Activated CD8-positive, alpha-beta memory T cell treated with anti-CD3 and anti-CD28 coated beads for 1 hour (primary cell): ENCODE measurements at places on chromosomes 3 and 15.

DNA sequence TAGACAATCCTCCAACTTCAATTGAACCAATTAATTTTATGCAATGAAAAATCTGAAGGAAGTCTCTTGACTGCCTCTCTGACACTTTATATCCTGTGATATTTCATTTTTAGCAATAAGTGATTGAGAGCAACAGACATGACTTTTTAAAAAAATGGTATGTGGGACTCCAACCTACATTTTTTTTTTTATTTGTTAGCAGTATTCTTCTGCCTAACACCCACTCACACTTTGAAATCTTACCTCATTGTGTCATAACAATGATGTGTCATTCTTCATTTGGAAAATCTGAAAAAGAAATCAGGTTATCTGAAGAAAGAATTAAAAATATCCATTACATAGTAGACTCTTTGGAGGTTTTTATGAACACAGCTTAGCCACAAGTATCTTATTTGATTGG is 541.3 kb upstream of the KCNMB2 start:
- DNase-seq: no peak

DNA sequence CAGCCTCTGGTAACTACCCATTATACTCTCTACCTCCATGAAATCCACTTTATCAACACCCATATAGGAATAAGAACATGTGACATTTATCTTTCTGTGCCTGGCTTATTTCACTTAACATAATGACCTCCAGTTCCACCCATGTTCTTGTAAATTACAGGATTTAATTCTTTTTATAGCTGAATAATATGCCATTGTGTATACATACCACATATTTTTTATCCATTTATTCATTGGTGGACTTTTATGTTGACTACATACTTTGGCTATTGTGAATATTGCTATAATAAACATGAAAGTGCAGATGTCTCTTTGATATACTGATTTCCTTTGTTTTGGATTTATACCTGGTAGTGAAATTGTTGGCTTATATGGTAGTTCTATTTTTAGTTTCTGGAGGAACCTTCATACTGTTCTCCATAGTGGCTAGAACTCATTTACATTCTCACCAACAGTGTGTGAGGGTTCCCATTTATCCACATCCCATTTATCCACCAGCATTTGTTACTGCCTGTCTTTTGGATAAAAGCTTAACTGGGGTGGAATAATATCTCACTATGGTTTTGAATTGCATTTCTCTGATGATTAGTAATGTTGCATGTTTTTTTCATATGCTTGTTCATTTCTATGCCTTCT is 473.4 kb downstream of the TBL1XR1 start:
- no peak for DNase-seq

GRCh38 chr3:120432150-120432860 is 18.5 kb downstream of the FSTL1 start:
- no peak for DNase-seq

GRCh38 chr3:187264911-187265310 is 26.6 kb downstream of the MASP1 start:
- no peak for DNase-seq

GRCh38 chr15:34987609-34988026 is 469 bp downstream of the ZNF770 start:
- DNase-seq: no peak

- no peak for DNase-seq
These were observed 5.3 kb downstream of the PLCB2 start for GRCh38 chr15:40302288-40302886.

DNA sequence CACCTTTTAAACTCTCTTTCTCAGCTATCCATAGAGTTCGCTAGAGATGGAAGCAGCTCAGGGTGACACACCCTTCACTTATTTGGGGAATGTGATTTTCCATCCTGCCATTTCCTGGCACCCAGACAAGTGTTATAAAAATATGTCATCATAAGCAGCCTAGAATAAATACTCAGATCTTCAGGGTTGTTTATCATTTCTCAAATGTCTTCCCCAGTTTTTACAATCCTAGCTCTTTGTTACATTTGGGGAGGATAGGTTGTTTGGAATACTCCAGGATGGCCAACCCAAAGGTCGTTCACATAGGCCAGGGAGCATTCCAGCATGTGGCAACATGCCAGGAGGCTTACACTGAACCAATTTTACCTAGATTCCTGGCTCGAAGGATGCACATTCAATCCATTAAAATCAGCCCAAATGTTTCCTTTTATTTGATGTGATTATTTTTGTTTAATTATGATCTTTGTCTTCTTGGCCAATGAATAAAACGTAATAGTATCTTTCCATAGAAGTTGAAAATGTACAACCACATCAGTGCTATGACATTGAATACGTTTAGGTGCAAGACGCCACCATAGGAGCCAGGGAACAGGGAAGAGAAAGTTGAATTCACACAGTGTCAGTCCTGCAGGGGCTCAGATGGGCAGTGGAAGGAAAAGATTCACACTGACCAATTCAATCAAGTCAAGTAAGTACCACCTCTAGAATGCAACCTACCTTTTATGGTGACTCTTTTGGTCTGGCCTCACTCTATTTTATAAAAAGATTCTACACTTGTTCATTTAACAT is 537.7 kb upstream of the MDFIC2 start:
- DNase-seq: no peak

GRCh38 chr3:66958067-66958466 is 40.0 kb upstream of the KBTBD8 start:
- DNase-seq: no peak

DNA sequence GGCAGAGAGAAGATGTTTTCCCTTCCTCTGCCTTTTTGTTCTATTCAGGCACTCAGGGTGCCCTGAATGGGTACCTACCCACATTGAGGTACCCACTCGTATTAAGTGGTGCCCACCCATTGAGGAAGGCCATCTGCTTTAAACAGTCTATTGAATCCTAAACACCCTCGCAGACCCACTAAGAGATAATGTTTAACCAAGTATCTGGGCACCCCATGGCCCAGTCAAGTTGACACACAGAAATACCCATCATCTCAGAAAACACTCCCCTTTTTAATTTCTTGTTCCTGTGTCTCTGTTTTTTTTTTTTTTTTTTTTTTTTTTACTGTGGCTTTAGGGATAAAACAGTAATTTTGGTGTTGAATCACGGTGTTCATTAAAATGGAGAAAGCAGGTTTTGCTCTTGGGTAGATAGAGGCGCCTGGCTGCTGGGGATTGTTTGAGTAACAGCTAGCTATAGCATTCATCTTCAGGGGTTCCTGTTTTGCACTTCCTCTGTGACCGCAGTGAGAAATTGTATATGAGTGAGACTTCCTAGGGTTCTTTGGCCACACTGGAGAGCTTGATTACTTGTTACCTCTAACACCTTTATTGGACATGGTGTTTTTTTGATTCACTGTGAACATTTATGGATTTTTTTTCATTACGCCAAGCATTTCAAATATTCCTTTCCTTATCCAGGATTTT is 259.1 kb downstream of the PTPRG start:
- DNase-seq: no peak

- DNase-seq: no peak
These were observed 271.4 kb downstream of the CLSTN2 start for GRCh38 chr3:140206196-140207040.

GRCh38 chr3:138359919-138360868 is 11.8 kb downstream of the MRAS start:
- no peak for DNase-seq

- no peak for DNase-seq
These were observed 47.6 kb downstream of the OSTN start for GRCh38 chr3:191246630-191247029.

DNA sequence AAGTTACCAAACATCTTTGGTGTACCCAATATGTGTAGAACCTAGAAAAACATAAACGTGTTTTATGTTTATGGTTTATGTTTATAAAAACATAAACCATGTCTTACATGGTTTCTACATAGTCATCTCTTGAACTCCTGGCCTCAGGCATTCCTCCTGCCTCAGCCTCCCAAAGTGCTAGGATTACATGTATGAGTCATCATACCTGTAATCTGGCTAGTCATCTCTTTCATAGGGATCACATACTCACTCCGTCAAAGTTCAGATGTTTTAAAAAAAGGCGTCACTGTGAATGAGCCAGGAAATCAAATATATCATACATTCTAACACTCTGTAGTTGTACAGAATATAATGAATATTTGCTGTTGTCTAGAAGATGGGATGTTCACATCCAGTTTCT is 178.6 kb downstream of the CPNE4 start:
- DNase-seq: no peak

DNA sequence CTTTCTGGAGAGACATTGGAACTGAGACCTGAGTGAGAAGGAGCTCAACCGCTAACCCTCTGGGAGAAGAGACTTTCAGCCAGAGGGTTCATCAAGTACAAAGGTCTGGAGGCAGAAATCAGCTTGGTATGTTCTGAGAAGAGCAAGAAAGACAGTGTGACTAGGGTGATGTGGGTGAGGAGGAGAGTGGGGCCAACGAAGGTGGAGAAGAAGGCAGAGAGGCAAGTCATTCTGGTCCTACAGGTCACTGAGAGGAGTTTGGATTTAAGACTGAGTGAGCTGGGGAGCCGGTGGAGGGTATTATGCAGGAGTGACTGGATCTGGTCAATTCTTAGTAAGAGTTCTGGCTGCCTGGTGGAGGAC is 12.2 kb downstream of the XIRP1 start:
- no peak for DNase-seq

DNA sequence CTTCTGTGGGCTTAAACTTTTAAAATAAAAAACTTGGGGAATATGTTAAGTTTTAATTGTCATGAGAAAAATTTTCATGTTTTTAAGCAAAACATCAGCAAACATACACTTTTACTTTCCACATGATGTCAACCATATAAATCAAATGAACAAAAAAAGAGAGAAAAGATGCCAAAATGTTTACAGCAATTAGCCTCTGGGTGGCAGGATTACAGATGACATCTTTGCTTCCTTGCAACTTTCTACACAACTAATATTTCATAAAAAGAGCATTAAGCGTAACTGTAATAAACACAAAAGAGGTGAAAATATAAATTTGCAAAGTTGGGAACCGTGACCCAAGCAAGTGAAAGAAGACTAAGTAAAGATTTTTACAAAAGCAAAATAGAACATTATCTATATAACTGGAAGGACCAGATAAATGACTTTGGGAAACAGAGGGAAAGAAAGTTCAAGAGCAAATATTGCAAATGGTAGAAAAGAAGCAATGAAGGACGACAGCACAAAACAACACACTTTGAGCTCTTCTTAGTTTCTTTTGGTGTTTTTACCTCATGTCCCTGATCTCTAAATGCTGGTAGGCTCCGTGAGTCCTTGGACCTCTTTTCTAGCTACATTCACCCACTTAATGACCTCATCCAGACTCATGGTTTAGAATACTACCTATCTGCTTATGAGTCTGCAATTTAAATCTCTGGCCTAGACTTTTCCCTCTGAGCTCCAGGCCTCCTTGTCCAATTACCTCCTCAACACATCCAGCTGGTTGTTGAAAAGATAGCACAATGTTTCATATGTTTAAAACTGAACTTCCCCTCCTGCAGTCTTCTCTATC is 9.4 kb downstream of the TP53BP1 start:
- no peak for DNase-seq
